ENCODE measurements at places on chromosomes 6 and 20.

DNA sequence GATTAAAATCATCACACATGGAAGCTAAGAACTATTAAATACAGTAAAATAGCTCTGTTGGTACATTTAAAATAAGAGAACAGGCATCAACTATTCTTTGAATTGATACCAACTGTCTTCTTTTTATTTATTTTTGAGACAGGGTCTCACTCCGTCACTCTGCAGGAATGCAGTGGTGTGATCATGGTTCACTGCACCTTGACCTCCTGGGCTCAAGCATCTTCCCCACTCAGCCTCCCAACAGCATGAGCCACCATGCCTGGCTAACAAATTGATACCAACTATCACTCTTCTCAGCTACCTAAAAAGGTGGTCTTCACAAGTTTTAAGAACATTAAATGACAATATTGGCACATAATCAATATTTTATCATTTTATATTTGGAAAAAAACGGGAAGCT, 7.8 kb upstream of the PNISR start:
- DNase-seq = no peak

- no peak for DNase-seq
These were observed 91.0 kb downstream of the PPP1R14C start for GRCh38 chr6:150233843-150234269.

- no peak for DNase-seq
These were observed 182.5 kb downstream of the OTOR start for GRCh38 chr20:16930656-16931055.

- no peak for DNase-seq
These were observed 14.5 kb downstream of the LGSN start for GRCh38 chr6:63305277-63305676.

DNA sequence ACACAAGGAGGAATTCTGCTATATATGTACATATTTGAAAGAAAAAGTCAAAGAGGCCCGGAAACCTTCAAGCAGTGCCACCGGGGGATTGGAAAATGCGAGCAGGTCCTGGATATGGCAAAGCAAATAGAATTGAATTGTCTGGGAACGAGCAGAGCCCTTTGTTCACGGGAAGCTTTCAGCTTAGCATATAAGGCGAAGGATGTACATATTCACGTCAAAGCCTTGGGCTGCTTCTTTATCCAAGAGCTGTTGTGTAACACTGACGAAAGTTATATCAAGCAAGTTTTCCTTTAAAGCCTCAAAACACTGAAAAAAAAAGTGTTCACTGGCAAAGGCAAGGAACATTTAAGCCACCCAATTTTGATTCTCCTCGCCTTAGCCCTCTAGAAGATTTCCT, 171.0 kb downstream of the GPX5 start:
- DNase-seq = no peak

GRCh38 chr6:163348789-163349680, 65.5 kb upstream of the QKI start:
- DNase-seq = no peak
